Stimulated activated CD4-positive, alpha-beta T cell treated with anti-CD3 and anti-CD28 coated beads, TNF-alpha, amount 100 ng/mL, for 1 hour (primary cell): ENCODE measurements at places on chromosomes 11 and 22.

- peak; percentile 26 for DNase-seq
Measured at GRCh38 chr22:37283393-37283937, 1.2 kb downstream of the CYTH4 start.

DNA sequence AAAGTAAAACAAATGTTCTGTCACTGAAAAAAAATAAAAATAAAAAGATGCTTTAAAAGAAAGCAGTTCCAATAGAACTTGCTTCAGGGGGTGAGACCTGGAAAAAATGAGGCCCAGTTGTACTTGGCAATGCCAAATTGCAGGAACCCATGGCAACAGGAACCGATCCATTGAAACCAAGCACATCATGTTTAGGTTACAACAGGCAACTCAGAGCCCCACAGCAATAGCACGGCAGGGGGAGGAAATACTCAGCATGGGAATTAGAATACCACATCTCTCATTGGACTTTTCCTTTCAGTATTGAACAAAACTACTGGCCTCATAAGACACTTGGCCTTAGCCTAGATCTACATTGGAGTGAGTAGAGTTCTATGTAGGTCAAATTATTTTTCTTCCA lies 84.3 kb downstream of the MSANTD4 start:
- no peak for DNase-seq

DNA sequence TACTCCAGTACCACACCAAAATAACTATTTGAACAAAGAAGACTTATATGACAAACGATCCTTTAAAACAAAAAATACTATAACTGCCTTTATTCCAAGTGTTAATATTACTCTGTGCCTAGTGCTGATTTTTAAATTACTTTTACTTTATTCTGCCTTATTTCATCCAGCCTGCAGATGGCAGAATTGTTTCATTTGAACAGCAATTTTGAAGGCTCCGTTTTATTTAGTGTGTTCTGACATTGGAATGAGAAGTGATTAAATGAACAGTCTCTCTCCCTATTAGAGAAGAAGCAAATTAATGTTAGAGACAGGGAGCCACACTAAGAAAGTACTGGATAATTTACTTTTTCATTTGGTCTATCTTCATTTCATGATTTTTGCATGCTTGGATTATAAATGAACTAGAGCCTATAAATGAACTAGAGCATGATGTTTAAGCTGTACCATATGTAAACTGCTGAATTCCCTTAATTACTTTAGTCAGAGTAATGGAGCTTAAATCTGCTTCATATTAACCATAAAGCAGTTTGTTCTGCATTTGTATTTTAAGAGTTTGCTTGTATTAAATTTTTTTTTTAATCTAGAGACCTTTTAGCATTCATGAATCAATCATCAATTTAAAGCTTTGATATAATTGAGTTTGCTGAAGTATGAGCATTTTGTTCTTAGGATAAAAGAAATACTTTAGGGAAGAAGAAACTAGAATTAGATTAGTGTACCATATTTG lies 9.8 kb downstream of the PDHX start:
- peak; percentile 13 for DNase-seq

GRCh38 chr11:76623884-76624419 lies 46.6 kb downstream of the LRRC32 start:
- DNase-seq = no peak

DNA sequence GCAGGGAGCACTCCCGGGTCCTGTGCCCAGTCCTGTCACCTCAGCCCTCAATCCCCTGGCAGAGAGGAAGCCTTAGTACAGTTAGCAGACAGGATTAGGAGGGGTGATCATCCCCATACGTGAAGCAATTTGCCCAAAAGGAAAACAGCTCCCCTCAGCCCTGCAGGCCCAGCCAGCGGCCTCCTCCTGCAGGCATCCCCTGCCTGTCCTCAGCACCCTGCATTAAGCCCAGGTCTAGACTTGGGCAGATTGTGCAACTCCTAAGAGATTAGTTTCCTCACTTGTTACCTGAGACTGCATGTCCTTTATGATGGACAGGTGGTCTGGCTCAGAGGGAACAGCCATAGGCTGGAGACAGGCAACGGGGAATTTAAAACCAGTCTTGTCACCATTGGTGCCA lies 95.5 kb upstream of the TMEM45B start:
- DNase-seq = no peak

GRCh38 chr11:94142308-94143281 lies 14.0 kb downstream of the PANX1 start:
- DNase-seq = no peak

DNA sequence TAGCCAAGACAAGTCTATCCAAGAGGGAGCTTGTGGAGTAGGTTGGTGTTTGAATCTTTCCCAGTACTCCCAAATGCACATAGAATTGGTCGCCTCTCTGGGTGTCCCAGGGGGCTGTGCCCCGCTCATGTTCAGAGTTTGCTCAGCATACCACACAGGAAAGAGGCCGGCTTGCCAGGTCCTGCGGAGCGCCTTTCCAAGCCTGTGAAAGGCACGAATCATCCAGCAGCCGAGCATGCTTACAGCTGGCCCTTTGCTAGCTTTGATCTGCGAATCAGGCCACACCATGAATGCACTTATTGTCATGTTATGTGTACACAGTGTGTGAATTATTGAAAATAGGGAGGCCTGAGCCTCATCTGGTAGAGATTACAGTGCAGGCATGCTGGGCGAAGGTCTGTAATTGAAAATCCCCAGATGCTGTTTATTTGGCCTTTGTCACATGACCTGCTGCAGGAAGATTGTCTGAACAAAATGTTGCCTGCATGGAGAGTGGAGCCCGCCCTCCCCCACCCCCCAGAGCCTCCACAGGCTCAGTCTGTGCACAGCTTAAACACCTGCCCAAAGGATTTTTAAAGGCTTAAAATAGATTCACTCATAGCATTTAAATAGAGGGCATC lies 163.3 kb upstream of the RASSF10 start:
- no peak for DNase-seq

- no peak for DNase-seq
Measured at GRCh38 chr11:91921974-91922373, 302.6 kb upstream of the FAT3 start.

DNA sequence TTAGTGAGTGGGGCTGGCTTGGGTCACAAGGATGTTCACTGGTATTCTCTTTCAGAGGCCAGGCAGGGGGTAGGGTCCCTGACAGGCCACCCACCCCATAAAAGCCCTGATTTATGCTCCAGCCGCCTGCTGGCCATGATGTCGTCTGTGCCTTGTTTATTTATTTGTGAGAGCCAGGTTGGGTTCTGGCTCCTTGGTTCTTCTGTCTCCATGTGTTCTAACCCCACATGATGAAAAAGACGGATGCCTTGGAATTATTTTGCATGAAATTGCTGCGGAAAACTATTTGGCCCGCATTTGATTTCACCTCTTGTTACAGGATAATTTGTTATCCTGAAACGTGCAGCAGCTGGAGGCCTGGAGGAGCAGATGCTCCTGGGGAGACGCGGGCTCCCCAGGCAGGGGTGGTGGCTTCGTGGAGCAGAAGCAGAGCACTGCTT lies 46.3 kb upstream of the WNT11 start:
- DNase-seq = no peak

DNA sequence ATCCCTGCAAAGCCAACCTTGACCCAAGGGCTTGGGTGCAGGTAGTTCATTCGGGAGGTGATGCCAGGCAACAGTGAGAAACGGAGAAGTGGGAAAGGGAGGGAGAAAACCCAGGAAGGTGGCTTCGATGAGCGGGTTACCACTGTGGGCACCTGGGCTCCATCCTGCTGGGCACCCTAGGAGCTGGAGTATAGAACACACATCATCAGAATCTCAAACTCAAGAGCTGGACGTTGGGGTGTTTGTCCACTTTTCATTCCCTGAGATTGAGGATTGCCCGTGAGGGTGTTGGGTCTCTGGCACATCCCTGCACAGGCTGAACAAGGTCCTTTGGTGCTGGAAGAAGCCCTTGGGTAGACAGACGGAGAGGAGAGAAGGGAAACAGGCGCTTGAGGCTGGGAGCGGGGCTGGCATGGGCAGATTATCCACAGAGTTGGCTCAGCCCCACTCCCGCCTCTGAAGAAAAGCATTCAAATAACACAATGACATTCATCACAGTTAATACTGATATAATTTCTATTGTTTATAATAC lies 70.4 kb downstream of the LRRC32 start:
- no peak for DNase-seq

DNA sequence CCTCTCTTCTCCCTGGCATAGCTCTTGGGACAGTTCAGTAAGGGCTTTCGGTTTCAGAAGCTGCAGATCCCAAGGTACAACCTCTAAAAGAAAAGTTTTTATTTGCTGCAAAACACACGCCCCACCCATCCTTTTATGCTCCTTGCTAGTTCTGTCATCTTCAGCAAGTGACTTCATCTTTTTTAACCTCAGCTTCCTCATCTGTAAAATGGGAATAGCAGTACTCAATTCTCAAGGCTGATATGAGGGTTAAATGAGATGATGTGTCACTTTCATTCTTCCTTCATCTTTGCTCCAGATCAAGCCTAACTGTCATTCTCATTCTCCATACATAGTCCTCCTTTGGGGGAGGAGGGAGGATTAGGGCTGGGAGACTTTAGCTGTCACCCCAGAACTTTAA lies 90.0 kb upstream of the ALX4 start:
- no peak for DNase-seq

DNA sequence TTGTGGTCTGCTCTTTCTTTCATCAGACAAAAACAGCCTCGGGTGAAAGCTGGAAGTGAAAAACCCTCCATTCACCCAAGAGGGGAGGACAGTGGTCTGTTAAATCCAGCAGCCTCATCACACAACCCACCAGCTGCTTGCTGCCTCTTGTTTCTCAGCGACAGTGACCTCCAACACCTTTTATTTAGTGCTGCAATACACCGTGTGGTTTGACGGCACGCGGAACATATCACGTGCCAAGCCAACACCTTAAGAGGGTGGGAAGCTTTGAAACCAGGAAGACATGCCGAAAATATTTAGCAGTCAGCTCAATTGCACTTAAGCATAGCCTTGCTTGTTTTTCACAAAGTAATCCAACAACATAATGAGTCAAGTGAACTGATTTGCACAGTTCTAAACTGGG lies 39.8 kb upstream of the POGLUT3 start:
- no peak for DNase-seq

GRCh38 chr22:39457556-39458443 lies 988 bp downstream of the MGAT3 start:
- no peak for DNase-seq
